ENCODE measurements at places on chromosomes 4 and X.

DNA sequence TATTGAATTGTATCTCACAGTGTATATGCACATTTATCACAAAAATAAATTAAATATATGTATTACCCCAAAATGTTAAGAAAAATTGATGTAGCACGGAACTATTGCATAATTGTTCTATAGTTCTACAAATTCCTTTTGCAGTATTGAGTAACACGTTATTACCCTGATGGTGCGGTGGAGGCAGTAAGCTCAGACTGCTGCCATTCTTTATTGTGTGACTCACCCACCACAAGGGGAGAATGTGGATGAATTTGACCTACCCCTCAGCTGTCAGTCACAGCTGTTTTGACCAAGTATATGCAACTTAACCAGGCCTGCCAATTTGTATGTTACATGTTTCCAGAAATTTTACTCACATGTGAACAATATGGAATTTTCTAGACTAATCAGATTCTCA is 506.6 kb downstream of the SH3BGRL start:
- DNase-seq = no peak

DNA sequence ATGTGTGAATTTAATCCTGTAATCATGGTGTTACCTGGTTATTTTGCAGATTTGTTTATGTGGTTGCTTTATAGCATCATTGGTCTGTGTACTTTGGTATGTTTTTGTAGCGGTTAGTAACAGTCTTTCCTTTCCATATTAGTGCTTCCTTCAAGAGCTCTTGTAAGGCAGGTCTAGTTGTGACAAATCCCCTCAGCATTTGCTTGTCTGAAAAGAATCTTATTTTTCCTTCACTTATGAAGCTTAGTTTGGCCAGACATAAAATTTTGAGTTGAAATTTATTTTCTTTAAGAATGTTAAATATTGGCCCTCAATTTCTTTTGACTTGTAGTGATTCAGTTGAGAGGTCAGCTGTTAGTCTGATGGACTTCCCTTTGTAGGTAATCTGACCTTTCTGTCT is 1096.1 kb upstream of the SLIT2 start:
- DNase-seq = no peak

- no peak for DNase-seq
Measured at GRCh38 chr4:44740201-44740600, 13.8 kb upstream of the GNPDA2 start.

- DNase-seq = peak; percentile 36
Measured at GRCh38 chr4:183721207-183722081, 62.4 kb downstream of the TRAPPC11 start.

Measured in GM12891 (cell line).